Activated CD8-positive, alpha-beta memory T cell treated with anti-CD3 and anti-CD28 coated beads for 4 hours (primary cell): ENCODE measurements at places on chromosomes 1 and 21.

- no peak for DNase-seq
These were observed 177.2 kb downstream of the PLPPR4 start for GRCh38 chr1:99441299-99442095.

- DNase-seq = no peak
These were observed 65.7 kb downstream of the CNIH3 start for GRCh38 chr1:224681816-224682215.

- DNase-seq = no peak
These were observed 35.5 kb upstream of the ZNF362 start for GRCh38 chr1:33220676-33221384.

GRCh38 chr1:151988405-151988923, 5.2 kb downstream of the S100A10 start:
- no peak for DNase-seq

DNA sequence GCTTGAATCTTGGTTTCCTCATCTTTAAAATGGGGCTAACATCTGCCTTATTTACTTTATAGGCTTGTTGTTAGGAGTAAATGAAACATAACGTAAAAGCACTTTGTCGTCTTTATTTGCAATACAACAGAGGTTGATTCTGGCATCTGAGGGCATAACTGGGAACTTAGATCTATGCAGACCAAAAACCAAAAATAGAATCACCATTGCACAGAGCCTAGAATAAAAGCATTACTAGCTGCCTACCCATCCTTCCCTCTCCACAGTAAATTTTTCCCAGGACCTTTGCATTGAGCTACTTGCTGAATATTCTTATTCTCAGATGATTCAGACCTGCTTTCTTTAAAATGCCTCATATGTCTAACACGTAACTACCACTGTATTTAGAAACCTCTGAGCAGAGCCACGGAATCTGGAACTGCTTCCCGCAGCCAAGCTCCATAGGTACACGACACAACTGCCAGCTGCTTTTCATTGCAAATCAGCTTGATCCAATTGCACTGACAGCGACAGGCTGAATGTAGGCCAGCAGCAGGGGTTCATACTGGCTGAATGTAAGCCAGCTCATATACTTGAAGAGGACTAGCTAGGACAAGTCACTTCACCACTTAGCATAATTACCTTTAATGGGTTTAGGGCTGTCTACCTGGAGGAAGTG, 33.2 kb upstream of the SERBP1 start:
- DNase-seq = no peak

DNA sequence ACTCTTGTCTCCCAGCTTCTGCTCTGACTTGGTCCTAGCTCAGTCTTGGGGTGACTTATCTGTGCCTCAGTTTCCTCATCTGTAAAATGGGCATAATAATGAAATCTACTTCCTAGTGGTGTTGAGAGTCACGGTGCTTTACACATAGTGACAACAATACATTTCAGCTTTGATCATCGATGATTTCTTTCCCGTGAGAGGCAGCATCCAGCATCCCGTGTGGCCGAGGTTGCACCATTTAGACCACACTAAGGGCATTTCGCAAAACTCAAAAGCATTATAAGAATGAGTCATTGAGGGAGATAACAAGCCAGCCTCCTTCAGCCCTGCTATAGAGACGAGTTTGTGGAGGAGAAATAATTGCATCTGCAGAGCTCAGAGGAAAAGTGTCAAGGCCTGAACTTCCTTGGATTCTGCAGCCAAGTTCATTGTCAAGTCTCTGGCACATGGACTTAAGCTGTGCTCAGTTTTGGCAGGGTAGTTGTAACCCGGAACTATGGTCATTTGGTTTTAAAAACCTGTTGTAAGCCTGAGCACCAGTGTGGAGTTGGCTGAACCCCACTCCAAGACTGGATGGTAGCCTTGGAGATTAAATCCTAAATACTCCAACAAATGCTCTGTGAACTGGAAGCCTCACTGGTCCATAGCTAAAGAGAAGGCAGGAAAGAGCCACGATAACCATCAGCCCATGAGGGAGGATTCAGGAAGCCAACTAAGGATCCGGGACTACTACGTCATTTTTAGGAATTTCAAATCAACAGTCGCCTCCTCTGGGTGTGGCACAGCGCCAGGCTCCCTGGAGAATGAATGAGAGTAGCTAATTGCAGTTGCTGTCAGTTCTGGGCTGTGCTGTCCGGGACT, 64.2 kb downstream of the TCP10L start:
- DNase-seq = no peak

DNA sequence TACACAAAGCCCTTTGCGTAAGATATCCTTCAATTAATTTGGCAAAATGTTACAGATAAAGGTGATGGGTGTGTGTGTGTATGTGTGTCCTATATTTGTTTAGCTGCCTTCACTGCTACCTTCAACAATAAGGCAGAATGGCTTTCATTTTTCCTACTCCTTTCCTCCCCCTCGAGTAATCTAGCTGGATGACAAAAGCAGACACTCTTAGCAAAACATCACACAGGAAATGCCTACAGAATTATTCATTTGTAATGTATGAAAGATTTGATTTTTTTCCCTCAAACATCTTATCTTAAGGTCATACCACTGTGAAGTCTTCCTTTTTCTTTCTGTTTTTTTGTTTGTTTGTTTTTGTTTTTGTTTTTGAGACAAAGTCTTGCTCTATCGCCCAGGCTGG, 10.6 kb downstream of the PTPN22 start:
- DNase-seq = no peak

DNA sequence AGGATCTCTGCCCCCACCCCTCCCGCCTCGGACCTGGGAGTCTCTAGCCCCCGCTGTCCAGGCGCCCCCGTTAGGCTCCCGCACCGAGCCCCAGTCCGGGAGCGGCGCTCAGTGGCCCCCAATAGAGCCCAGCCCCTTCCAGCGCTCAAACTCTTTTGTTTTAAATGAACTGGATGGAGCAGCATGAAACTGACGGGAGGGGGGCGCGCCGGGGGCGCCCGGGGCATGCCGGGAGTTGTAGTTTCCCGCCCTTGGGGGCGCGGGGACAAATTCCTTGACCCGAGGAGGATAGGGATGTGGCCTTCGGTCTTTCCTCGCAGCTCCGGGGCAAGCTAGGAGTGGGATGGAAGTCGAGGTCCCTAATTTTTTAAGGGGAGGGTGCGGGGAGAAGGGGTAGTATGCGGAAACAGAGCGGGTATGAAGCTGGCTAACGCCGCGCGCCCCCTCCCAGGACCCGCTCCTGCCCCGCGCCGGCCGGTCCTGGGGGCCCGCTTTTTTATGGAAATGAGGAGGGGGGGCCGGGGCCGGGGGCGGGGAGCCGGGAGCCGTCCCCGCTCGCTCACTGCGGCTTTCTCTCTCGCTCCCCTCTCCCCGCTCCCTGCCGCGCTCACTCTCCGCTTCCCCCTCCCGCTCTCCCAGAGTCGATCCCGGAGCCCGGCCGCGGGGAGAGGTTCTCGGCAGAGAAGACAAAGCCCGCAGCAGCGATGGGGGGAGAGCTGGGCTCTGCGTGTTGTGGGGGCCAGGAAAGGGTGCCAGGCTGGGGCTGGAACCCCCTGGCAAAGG, at the start of gene MEX3A:
Gene MEX3A, minus strand, starts transcription at position 157 of the 783 bp plus-strand sequence. CDS start 467 bp downstream, outside the sequence.
- no peak for DNase-seq

DNA sequence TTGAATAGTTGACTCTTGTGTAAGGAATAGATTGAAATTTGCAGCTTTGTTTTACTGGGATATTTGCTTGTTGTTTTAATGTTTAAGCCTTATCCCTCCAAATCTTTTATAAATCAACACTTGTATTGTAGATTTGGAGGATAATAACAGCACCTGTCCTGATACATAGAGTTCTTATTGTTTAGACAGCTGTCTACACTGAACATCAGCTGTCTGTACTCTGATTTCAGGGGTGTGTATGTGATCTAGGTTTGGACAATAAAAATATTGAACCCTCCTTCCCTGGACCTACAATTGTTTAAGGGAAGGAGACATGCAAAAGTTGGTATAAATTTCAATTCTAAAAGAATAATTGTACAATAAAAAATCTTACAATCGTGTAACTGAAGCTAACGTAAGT, 48.3 kb upstream of the DPH5 start:
- no peak for DNase-seq

GRCh38 chr1:109091839-109092193, 1.3 kb downstream of the TMEM167B start:
- no peak for DNase-seq

DNA sequence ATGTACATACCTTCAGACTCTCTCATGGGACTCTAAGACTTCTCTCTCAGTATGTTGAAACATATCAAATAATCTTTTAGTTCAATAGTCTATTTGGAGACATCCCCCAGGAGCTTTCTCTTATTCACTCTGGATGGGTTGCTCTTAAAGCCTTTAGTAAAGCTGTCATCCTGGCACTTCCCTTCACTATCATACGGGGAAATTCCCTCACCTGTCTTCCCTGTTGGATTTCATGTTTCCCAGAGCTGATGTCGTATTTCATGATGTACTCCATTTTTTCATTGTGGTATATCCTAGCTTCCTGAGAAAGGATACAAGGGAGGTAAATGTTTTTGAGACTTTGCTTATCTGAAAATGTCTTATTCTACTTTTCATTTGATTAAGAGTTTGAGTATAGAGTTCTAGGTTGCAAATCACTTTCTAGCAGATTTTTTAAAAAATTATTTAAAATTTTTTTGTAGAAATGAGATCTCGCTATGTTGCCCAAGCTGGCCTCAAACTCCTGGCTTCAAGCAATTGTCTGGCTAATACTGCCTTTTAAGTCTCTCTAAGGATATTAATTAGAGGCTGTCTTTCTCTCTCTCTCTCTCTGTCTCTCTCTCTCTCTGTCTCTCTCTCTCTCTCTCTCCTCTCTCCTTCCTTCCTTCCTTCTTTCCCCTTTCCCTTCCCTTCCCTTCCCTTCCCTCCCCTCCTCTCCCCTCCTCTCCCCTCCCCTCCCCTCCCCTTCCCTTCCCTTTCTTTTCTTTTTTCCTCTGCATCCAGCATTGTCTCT, 17.0 kb upstream of the MACF1 start:
- no peak for DNase-seq

DNA sequence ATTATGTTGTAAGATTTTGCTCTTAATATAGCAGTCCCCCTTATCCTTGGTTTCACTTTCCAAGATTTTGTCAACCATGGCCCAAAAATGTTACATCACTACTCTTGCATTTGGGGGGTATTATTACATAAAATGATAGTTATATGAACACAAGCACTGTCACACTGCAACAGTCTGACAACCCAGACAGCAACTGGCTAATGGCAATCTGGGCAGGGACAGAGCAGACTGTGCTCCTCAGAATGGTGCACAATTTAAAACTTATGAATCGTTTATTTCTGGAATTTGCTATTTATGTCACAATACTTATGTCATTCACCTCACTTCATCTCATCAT, 2.1 kb upstream of the IVNS1ABP start:
- DNase-seq = no peak

GRCh38 chr1:162253790-162254189, 122.9 kb downstream of the SPATA46 start:
- no peak for DNase-seq

- DNase-seq = no peak
These were observed 1.7 kb upstream of the DMRTA2 start for GRCh38 chr1:50424884-50425375.

DNA sequence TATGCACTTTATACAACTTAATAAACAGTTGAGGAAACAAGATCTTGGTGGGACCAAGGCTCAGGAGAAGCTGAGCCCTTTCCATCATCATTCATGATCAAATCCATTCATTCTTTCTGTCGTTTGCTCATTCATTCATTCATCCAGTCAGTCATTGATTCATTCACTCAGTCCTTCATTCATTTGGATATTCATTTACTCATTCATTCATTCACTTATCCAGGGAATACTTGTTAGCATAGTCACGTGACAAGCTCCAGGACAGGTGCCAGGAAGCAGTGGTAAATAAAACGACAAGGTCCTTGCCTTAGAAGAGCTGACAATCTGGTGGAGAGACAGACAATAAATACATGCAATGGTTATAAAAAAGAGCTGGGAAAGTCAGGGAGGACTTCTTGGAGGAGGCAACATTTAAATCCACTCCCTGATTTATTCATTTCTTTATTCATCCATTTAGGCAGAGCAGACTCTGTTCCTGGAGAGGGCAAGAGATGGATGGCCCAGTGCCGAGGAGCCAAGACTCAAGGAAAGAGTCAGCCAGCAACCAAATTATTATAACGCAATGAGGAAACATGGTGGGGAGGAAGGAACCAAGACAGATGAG, 74.1 kb upstream of the CASZ1 start:
- DNase-seq = no peak

DNA sequence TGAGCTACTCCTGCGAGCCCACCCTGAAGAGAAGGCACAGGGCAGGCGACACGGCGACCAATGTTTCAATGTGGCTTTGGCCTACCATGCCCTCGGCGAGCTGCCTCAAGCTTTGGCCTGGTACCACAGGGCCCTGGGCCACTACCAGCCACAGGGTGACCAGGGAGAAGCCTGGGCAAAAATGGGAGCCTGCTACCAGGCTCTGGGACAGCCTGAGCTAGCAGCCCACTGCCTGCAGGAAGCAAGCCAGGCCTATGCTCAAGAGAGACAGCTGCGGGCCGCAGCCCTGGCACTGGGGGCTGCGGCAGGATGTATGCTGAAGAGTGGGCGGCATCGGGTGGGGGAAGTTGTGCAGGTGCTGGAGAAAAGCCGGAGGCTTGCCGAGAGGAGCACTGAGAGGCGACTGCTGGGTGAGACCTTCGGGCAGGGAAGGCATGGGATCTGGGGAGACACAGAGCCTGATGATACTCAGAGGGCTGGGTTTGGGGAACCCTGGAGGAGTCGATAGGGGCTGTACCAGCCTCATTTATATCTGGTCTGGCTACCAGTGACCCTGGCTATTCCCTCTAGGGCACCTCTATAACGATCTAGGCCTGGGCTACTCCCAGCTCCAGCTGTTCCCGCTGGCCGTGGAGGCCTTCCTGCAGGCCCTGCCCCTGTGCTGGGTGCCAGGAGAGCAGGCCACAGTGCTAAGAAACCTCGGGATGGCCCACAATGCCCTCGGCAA, 2.3 kb downstream of the TTC24 start:
- DNase-seq = no peak

- DNase-seq = no peak
These were observed 17.9 kb downstream of the CSRP1 start for GRCh38 chr1:201488830-201489589.

DNA sequence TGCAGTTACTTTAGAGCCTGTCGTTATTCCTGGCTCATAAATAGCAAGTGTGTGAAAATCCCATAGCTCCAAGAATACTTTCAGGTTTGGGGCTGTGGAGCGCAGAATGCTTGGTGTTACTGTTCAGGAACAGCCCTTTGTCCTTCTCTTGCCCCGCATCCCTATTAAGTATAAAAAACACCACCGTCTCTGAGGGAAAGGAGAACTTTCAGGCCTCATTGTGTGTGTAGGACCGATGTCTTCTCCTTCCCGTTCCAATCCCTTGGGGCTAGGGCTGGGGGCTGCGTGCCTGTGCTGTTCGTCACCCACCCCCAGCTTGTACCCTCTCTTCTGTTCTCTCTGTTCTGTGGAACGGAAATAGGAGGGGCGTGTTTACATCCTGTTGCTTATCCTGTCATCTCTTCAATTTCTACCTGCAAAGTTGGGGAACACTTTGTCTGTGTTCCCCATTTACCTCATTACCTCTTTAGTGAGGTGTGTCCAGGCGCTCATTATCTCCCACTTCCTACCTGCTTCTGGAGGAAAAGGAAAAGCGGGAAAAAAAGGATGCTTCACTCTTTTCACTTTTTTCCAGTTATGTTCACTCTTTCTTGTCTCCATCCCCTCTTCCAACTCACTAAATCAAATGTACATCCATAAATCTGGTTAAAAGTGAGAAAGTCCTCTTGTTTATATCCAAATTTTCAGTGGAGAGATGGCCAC, 788 bp upstream of the TXNIP start:
- DNase-seq = no peak
